Testis (tissue), 5 donors: ENCODE measurements at places on chromosomes 4 and X. TPM values are rescaled to one million over a fixed set of nuclear protein-coding genes. Genes with fewer than 3 reads are reported as not detected.

GRCh38 chr4:40186665-40187014, 10.2 kb upstream of the RHOH start:
- no peak for DNase-seq

The FAM193A gene
- 50.4 TPM for polyA plus RNA-seq

GRCh38 chr4:151409470-151410313, 716 bp downstream of the FHIP1A start:
- peak; percentile 23 for DNase-seq

GRCh38 chr4:73259571-73260090, 1.0 kb upstream of the ANKRD17 start:
- peak; percentile 41 for DNase-seq
